ENCODE measurements at places on chromosomes 5 and 9.

DNA sequence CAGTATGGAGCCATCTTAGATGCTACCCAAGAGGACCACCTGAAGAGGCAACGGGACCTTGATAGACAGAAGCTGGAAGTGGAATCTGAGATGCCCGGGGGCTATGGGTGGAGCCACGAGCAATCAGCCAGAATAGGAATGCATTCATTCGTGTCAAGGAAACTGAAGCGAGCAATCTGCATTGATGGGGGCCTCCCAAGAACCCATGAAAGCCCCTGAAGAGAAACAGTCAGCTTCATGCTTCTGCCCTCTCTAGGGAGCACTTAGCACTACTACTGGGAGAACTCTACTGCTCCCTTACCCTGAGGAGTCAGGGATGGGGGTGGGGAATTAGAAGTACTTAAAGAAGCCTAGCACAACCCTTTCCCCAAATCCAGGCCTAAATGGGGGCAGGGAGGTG is 51.9 kb upstream of the TCERG1 start:
- DNase-seq = no peak

- DNase-seq = no peak
These were observed 97.2 kb downstream of the NFIB start for GRCh38 chr9:14216612-14217194.

DNA sequence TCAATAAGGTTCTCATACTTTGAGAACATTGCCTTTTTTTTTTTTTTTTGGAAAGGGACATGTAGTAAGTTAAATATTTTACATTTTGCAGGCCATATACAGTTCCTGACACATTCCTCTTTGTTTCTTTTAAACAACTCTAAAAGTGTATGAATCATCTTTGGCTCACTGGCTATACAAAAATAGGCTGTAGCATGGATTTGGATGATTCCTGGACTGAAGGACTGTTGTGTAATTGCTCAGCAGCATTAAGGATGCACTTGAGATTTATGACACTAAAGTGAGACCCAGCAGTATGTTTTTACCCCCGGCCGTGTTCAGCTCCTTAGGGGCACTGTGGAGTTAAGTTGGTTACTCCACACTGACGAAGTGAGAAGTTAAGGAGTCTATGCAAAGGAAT is 41.3 kb downstream of the VPS13A start:
- DNase-seq = no peak

DNA sequence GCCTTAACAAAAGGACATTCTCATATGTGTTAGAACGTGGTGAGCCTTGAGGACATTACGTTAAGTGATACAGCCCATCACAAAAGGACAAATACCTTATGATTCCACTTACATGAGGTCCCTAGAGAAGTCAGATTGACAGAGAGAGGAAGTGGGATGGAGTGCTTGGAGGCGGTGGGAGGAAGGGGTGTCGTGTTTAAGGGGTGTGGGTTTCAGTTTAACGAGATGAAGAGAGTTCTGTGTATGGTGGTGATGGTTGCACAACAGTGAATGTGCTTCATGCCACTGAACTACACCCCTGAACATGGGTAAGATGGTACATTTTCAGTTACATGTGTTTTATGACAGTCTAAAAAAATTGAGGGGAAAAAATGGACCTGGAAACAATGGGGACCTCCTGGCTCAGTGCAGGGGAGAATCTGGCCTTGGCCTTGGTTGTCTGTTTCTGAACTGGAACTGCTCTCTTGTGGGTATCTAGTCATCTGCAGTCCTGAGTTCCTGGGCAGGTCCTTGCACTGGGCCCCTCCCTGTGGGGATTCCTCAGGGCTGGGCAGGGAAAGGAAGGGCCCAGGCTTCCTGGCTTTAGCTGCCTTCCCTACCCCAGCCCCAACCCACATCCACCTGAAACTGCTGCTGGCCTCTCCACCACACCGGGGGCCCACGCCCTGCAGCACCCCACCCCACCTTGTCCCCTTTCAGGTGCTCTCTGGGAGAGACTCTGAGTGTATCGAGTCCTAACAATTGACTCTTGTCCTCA is 17.8 kb downstream of the LRRC8A start:
- no peak for DNase-seq

DNA sequence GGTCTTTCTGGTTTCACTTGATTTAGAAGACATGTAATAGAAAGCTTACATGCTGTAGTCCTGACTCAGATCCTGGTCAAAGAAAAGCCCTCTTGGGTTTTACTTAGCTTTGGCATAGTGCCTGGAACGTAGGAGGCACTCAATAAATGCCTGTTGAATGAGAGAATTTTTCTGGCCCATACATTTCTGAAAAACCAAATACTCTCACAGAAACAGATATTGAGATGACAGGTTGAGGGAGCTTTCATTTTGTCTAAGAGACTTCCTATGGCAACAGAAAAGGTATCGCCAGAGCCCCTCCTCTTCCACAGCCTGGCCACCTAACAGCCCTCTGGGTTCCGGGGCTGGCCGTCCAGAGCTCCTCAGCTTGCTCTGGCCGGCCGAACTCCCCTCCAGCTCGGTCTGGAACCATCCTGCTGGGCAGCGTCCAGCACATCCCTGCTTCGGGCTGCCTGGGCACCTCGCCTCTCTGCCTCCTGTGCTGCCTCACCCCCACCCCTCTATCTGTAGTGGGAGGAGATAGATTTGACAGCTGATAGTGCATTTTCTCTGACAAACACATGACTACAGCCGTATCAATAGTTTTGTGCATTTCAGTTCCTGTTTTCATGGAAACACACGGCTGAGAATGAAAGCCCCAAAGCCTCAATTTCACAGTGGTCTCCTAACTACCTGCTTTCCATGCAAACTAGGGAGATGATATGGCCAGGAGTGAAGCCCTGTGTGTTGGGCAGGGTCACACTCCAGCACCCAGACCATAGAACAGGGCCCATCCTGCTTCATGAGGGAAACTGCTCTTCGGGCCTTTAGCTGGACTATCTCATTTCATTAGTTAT is 1.1 kb downstream of the IL4 start:
- no peak for DNase-seq

DNA sequence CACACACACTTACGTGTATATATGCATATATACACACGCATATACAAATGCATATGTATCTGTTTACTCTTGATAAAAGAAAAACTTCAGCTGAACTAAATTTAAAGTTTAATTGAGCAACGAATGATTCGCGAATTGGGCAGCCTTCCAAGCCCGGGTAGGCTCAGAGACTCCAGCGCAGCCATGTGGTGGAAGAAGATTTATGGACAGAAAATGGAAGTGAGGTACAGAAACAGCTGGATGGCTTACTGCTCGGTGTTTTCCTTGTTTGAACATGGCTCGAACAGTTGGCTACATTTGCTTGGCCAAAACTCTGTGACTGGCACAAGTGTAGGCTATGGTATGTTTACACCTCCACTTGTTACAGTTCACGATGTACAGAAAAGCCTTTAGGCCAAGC is 239.3 kb upstream of the PRDM9 start:
- no peak for DNase-seq

GRCh38 chr9:133822430-133823065 is 84.4 kb upstream of the SARDH start:
- DNase-seq = no peak

DNA sequence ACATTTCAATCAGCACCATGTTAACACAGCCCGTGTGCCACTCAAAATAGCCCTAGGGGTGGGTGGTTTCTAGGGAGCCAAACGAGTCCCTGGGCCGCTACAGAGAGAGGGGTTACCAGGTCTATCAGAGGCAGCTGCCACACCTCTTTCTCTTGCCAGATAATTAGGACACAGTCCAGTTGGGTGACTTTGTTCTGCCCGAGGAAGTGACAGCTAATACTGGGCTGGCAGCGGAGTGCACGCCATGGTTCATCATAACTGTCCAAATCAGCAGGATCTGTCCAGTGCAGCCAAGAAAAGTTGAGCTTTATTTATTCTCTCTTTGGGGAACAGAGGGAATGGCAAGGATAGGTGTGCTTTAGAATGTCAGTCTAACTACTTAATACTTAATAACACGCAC is 583.8 kb downstream of the BRINP1 start:
- DNase-seq = no peak

- no peak for DNase-seq
These were observed 45.6 kb downstream of the AOPEP start for GRCh38 chr9:94772144-94772543.

DNA sequence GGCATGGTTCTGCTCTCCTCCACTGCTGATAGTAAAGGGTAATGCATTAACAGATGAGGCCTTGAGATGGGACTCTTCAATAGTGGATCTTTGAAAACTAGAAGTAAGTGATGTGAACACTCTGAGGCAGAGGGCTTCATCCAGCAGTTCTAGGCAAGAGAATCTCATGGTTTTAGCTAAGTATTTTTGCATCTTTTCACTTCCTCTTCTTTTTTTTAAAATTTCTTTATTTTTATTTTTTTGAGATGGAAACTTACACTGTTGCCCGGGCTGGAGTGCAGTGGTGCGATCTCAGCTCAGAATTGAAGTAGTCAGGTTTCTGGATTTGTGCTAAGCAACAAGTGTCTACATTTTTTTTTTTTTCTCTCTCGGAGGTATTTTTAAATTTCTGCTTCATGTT is 101.9 kb downstream of the MTRR start:
- DNase-seq = no peak

GRCh38 chr9:136047076-136047774 is 47.9 kb downstream of the NACC2 start:
- no peak for DNase-seq

- no peak for DNase-seq
These were observed 18.6 kb downstream of the IRX2 start for GRCh38 chr5:2732850-2733249.

DNA sequence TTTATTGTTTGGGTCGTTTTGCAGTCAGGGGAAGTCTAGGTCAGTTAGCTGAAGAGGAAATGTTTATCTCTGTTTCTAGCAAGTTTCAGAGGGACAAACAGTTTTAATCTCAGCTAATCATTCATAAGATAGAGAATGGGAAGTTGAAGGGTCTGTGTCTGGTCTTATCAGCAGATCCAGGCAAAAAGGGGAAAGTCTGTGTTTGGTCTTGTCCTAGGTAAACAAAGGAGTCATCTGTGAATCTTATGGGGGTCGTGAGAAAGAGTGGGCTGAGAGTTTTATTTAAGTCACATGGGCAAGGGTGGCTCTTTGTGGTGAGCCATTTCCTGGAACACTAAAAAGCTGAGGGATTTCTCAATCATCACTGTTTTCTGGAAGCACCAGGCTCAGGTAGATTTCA is 5.6 kb upstream of the SNCAIP start:
- no peak for DNase-seq

- DNase-seq = no peak
These were observed 42.2 kb downstream of the SV2C start for GRCh38 chr5:76125346-76125745.

DNA sequence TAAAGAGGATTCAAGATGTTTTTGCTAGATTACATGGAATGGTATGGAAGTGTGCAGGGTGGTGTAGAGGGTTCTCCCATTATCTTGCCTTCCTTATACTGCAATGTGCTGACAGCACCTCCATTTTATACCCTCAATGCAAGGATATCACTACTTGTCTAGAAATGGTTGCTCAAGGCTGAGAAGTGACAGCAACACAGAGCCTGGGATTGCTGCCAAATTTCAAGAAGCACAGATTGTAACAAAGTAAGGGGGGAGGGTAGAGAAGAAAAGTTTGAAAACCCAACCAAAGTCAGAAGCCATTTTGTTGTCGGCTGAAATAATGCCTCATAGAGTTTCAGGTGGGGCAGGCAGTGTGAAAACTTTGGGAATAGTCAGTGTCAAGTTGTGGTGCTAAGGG is 29.8 kb downstream of the PCDHAC2 start:
- no peak for DNase-seq

- DNase-seq = no peak
These were observed 3.5 kb downstream of the PRXL2C start for GRCh38 chr9:96651626-96652025.

DNA sequence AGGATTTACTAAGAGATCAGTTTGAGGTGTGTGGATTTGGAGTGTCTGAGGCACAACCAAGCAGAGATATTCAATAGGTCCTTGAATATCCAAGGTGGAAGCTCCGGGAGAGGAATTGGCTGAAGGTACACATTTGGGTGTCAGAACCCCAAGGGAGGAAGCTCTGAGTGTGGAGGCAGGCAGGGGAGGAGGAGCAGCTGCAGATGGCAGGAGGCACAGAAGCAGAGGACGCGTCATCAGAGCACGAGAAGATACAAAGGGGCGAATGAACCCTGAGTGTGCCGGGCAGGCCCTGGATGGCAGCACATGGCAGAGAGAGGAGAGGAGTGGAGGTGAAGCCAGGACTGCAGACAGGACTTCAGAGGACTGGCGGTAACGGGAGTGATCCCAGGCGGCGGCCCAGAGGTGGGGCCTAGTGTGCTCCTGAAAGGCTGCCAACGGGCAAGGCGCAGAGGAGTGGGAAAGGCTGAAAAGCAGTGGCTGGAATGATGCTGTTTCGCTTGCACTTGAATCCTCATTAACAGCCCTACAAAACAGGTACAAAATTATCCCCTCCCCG is 179.8 kb downstream of the FANCC start:
- no peak for DNase-seq

DNA sequence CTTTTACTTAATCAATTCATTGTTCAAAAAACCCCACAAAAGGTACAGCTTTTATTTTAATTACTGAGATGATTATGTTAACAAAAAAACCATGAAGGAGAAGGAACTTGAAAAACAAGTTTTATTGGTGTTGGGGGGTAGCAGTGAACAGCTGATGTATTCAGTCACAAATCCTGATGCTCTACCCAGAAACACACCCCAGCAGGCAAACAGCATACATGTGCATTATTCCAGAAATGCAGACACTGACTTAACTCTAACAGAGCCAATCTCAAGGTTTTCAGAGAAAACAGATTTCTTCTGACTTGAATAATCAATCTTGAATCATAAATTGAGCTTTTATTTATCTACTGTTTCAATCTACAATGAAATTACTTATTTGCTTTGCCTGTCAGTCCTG is 175.2 kb downstream of the ZSWIM6 start:
- DNase-seq = no peak

DNA sequence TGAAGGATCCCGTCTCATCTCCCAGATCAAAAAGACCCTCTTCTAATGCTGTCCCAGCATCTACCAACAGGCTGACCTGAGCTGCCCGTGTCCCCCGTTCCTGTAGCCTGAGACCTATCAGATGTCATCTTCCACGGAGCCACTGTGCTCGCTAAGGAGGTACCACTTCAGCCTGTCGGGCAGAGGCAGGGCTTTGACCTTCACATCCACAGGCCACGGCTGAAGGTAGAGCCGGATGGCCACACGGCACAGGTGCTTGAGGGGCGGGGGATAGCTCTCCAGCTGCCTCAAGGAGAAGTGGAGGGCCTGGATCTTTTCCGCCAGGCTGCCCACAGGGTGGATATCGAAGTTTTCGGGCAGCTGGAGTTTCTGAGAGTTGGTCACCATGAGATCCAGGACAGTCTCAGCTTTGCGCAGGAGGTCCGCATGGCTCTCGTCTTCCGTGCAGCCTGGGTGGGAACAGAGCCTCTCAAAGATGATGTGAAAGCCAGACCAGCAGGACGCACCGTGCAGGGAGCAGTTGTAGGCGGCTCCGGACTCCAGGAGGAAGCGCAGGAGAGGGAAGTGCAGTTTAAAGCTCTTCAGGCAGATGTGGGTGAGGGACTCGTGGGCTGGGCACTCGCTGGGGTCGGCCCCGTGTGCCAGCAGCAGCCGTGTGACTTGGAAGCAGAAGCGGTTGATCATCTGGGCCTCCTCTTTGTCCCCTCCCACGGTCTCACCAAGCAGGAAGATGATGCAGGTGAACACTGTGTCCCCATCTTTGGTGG is 4.1 kb downstream of the ASB6 start:
- DNase-seq = no peak

Data from activated CD4-positive, alpha-beta T cell treated with anti-CD3 and anti-CD28 coated beads, Interleukin-2, amount 50 U/mL, for 4 hours (primary cell).